Activated CD4-positive, alpha-beta T cell treated with anti-CD3 and anti-CD28 coated beads for 4 hours (primary cell): ENCODE measurements at places on chromosomes 16 and 17.

DNA sequence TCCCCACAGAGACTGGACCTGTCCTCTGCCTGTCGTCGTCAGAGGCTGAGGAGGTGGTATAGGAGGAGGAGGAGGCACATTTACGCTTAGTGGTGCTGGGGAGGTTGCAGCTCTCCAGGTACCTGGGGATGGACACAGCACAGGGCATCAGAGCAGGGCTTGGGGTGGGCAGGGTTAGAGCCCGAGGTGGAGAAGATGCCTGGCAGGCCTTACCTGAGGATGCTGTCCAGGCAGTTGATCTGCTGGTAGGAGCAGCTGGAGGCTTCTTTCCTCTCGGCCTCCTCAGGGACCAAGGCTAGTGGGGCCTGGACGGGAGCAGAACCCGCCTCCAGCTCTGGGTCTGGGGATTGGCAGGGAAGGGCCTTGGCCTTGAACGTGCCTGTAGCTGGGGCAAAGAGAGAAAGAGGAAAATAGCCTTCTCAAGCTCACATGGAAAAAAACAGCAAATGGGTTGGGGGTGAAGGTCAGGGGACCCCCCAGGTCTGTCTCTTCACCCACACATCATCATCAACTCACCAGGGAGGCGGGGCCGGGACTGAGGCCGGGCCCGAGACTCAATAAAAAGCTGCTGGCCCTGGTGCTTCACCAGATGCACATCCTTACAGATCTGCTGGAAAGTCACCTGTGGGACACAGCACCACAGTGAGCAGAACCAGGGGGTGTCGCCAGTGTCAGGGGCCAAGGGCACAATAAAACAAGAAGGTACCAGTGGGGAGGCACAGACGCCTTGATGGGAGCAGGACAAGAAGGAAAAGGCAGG lies 5.6 kb downstream of the PER1 start:
- no peak for DNase-seq

- no peak for DNase-seq
These were observed 7.6 kb upstream of the LCAT start for GRCh38 chr16:67951485-67951884.

- no peak for DNase-seq
These were observed 17.1 kb downstream of the MPRIP start for GRCh38 chr17:17059301-17059890.

GRCh38 chr17:75695830-75696271 lies 25.4 kb upstream of the ITGB4 start:
- DNase-seq = no peak
